ENCODE measurements at places on chromosomes 5 and 9. TPM values are rescaled to one million over a fixed set of nuclear protein-coding genes. Genes with fewer than 3 reads are reported as not detected.
A peak's percentile ranks its signal among the peaks of the same experiment; 100 is the strongest.

DNA sequence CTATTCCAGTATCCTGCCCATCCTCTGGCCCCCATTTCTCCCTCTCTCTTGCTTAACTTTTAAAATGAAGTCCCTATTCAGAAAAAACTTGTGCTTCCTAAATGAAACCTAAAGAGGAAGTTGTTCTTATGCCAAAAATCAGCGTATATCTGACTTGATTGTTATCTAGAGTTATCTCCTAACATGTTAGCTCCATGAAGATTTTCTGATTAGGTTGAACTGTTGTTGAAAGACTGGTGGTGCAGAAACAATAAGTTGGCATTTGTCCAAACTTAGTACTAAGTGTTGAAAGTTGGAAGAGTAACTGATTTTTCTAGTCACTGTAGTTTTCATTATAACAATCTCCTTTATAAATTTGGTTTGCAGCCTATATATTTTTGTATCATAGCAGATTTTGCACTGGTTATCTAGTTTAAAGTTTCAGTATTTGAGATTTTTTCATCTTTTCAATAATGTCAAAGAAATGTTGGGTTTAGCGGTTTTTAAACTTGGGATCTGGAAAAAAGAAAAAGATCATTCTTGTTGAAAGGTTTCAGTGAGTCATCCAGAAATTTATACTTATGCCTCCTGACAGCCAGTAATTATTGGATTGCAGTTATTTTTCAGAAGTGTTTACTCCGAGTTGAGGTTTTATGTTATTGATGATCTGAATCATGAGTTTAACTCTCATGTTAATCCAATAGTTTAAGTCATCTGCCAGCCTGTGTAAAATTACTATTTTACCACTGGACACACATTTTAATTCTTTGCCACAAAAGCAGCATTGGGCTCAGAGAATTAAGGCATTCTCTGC, 60.6 kb downstream of the PAM start:
- no peak overlapping the region for H3K4me3 ChIP-seq
- H3K4me1 ChIP-seq, result no peaks in the 10 kb centered on the region
- no peak for DNase-seq
- H3K27ac ChIP-seq, result no peak overlapping the region

DNA sequence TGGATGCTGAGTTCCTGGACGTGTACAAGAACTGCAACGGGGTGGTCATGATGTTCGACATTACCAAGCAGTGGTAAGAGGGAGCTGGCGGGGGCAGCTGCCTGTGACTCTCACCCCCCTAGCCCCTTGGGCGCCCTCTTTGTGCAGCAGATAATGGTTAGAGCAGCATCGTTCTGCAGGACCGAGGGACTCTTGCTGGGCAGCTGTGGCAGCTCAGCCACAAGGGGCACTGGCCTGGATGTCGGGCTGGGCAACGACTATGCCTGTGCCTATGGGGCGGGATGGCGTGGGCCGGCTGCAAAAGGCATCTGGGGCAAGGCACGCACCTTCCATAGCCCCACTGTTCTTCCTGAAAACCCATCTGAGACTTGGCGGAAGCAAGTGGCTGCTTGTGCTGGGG, 12.9 kb upstream of the AJM1 start:
- H3K27ac ChIP-seq, result no peak overlapping the region
- no peaks in the 10 kb centered on the region for H3K36me3 ChIP-seq
- no peak overlapping the region for H3K4me3 ChIP-seq
- H3K27me3 ChIP-seq, result no peaks in the 10 kb centered on the region
- no peaks in the 10 kb centered on the region for H3K4me1 ChIP-seq
- no peak for DNase-seq

GRCh38 chr5:134533115-134533815, 7.8 kb downstream of the JADE2 start:
- no peak overlapping the region for H3K4me3 ChIP-seq
- no peaks in the 10 kb centered on the region for H3K27me3 ChIP-seq
- H3K27ac ChIP-seq, result peak overlapping the region; percentile 69
- DNase-seq, result no peak
- H3K4me1 ChIP-seq, result peaks cover 55% of the 10 kb centered on the region

GRCh38 chr5:113354055-113354454, 80.7 kb downstream of the TSSK1B start:
- no peak for DNase-seq
- no peak overlapping the region for H3K27ac ChIP-seq
- H3K4me1 ChIP-seq, result no peaks in the 10 kb centered on the region
- H3K36me3 ChIP-seq, result no peaks in the 10 kb centered on the region

- peaks cover 12% of the 10 kb centered on the region for H3K4me1 ChIP-seq
- H3K4me3 ChIP-seq, result peak overlapping the region; percentile 97
- DNase-seq, result peak; percentile 35
- peaks cover 17% of the 10 kb centered on the region for H3K27me3 ChIP-seq
- H3K36me3 ChIP-seq, result no peaks in the 10 kb centered on the region
These were observed 7.0 kb upstream of the IRF1 start for GRCh38 chr5:132497488-132497997.

TXNDC8 gene
- polyA plus RNA-seq, result not detected

SERF1A gene
- 40.0 TPM for polyA plus RNA-seq

DNA sequence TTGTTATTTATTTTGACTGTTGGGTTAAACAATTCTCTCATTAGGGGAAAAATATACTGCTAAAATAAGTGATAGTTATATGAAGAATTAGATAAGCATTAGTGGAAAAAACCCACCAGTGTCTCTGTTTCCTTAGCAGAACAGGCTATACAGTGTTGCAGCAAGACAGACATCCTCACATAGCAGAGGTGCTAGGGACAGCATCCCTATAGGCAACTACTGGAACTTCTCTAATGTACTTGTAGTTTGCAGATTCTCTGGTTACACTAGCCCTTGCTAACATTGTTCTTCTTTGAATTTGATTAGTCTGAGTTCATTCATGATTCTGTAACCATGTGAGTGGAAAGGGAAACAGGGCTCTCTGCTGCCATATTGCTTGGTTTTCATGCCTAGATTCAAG, 661.8 kb upstream of the RGMB start:
- H3K27ac ChIP-seq, result no peak overlapping the region
- no peaks in the 10 kb centered on the region for H3K27me3 ChIP-seq
- no peak overlapping the region for H3K4me3 ChIP-seq
- H3K36me3 ChIP-seq, result no peaks in the 10 kb centered on the region
- H3K4me1 ChIP-seq, result no peaks in the 10 kb centered on the region
- peak; percentile 13 for DNase-seq

DNA sequence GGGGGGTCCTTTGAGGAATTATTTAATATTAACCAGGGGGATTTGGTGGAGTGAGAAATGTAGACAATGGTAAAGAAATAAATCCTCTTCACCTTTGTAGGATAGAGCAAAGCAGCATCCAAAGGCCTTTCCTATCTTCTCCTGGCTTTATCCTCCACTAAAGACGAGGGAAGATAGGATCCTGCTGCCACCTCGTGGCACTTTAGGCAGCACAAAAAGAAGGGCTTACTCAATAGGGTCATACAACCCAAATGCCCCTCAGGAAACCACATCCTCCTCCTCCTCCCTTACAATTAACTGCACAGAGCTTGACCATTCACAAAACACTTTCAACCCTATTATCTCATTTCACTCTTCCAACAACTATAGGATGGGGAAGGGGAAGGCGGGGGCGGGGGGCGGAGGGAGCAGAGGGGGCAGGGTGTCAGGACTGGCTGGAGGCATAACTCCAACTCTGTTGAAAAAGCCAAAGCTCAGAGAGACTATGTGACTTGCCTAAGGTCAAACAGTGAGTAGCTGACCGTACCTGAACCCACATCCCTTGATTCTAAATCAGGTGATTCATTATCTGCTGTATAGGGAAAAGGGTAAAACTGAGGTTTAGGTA, 45.4 kb upstream of the MYOT start:
- no peaks in the 10 kb centered on the region for H3K36me3 ChIP-seq
- H3K27me3 ChIP-seq, result no peaks in the 10 kb centered on the region
- peak; percentile 83 for DNase-seq
- H3K27ac ChIP-seq, result no peak overlapping the region
- no peaks in the 10 kb centered on the region for H3K4me1 ChIP-seq
- H3K4me3 ChIP-seq, result no peak overlapping the region

DNA sequence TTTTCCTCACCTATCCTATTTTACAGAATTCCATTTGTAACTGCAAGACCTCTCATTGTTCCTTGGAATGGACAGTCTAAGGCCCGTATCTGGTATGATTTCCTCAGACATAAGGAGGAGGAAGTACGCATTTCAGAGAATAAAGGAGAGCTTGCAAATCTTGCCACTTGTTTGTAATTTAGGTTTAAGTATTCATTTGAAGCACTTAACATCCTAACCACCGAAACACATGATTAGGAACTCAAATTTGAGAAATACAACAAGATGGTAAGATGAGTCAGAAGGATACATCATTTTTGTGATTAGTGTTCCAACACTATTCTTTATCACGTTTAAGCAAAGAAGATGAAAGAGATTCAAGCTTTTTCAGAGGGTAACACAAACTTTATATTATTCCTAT, 3.9 kb upstream of the ZCCHC9 start:
- peaks cover 9% of the 10 kb centered on the region for H3K4me1 ChIP-seq
- H3K27ac ChIP-seq, result no peak overlapping the region
- peaks cover 8% of the 10 kb centered on the region for H3K36me3 ChIP-seq
- DNase-seq, result no peak
- no peak overlapping the region for H3K4me3 ChIP-seq

DNA sequence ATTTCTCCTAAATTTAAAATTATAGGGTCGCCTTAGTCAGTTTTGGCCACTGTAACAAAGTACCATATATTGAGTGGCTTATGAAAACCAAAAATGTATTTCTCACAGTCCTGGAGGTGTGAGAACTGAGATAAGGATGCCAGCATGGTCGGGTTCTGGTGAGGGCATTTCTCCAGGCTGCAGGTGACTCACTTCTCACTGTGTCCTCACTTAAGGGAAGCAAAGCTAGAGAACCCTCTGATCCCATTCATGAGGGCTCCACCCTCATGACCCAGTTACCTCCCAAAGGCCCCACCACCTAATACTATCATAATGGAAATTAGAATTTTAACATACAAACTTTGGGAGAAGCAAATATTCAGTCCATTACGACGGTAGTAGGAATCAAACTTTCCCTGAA, 75.1 kb upstream of the FBN2 start:
- no peaks in the 10 kb centered on the region for H3K4me1 ChIP-seq
- DNase-seq, result no peak
- no peaks in the 10 kb centered on the region for H3K27me3 ChIP-seq
- no peak overlapping the region for H3K4me3 ChIP-seq
- H3K36me3 ChIP-seq, result no peaks in the 10 kb centered on the region
- H3K27ac ChIP-seq, result no peak overlapping the region

DNA sequence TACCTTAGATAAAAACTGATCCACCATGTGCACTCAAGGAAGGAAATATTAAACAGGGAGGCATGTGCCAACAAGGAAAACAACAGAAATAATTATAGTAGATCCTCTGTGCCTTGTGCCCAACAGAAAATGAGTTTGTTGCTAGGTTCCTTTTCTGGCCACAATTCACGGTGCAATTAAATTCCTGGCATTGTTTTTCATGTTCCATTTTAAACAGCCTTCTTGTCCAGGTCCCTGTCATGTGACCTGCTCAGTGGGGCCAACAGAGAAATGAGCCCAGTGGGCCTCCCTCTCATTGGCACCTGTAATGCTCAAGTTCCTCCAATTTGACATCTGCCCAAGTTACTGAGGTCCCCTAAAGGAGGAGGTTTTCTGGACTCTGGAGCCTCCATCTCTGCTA, 56.5 kb downstream of the SPOCK1 start:
- no peaks in the 10 kb centered on the region for H3K27me3 ChIP-seq
- no peak overlapping the region for H3K4me3 ChIP-seq
- H3K4me1 ChIP-seq, result no peaks in the 10 kb centered on the region
- DNase-seq, result no peak
- no peaks in the 10 kb centered on the region for H3K36me3 ChIP-seq

DNA sequence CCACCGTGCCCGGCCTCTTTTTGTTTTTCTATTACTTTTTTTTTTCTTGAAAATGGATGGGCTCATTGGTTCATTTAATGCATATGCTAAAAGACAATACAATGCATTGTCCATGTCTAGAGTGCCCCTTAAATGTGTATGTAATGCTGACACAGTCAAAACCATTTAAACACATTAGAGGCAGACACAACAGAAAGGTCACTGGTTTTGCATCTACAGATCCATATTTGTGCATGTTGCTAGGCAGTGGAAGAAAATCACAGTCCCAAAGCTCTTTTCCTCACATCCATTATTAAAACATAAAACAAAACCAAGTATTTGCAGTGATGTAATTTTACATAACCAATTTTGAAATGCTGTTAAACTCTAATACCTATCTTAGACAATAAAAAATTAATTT, 389.0 kb downstream of the TAF11L14 start:
- H3K27ac ChIP-seq, result no peak overlapping the region
- no peak for DNase-seq
- H3K4me1 ChIP-seq, result no peaks in the 10 kb centered on the region

DNA sequence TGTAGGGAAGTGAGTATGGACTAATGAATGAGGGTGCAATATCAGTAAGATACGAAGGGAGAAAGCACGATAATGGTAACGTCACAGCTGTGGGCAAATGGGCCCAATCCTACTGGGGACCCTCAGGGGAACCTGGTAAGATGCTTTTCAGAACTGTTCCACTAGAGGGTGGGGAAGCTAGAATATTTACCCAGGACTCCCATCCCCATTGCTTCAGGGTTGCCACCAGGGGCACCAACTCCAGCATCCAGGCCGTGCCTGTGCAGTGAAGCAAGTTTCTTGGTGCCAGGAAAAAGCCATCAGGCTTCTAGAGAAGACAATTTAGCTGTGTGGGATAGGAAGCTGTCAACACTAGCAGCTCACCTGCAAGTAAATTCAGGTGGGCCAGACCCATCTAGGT, 409.3 kb downstream of the AGTPBP1 start:
- peak; percentile 86 for DNase-seq
- H3K27ac ChIP-seq, result no peak overlapping the region
- H3K27me3 ChIP-seq, result no peaks in the 10 kb centered on the region
- no peaks in the 10 kb centered on the region for H3K36me3 ChIP-seq
- H3K4me3 ChIP-seq, result no peak overlapping the region
- H3K4me1 ChIP-seq, result no peaks in the 10 kb centered on the region

SMIM33 gene
- not detected for polyA plus RNA-seq

PDE8B gene
- polyA plus RNA-seq, result 0.91 TPM

- peak overlapping the region; percentile 5 for H3K4me3 ChIP-seq
- H3K27ac ChIP-seq, result peak overlapping the region; percentile 96
- no peaks in the 10 kb centered on the region for H3K36me3 ChIP-seq
- no peak for DNase-seq
- H3K4me1 ChIP-seq, result peaks cover 70% of the 10 kb centered on the region
These were observed 11.6 kb downstream of the ABL1 start for GRCh38 chr9:130846487-130847305.

GRCh38 chr5:171647043-171647903, 138.3 kb upstream of the SMIM23 start:
- H3K4me1 ChIP-seq, result peaks cover 25% of the 10 kb centered on the region
- H3K4me3 ChIP-seq, result no peak overlapping the region
- no peaks in the 10 kb centered on the region for H3K36me3 ChIP-seq
- no peak overlapping the region for H3K27ac ChIP-seq
- no peak for DNase-seq
- no peaks in the 10 kb centered on the region for H3K27me3 ChIP-seq

ERAP2 gene
- 0.73 TPM for polyA plus RNA-seq

All from GM23338 (cell line).